ENCODE measurements at places on chromosomes 2 and 18.

GRCh38 chr2:43083710-43084698 is 142.4 kb downstream of the ZFP36L2 start:
- DNase-seq, result peak; percentile 86

GRCh38 chr2:96359866-96360265 is 24.3 kb downstream of the NCAPH start:
- DNase-seq, result no peak

DNA sequence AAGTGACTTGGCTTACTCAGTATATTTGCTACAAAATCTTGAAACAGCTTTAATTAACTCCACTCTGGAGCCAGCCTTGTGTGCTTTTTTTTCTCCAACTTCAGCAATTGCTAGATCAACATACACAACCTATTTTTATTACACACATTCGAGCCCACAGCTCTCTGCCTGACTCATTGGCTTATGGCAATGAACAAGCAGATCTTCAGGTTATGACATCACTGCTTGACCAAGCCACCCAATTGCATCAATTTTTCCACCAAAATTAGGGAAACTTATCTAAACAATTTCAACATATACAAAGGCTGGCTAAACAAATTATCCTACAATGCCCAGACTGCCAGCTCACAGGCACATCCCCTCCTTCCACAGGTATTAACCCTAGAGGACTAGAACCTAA is 39.6 kb upstream of the PDK1 start:
- DNase-seq, result no peak

GRCh38 chr2:183037553-183038340 is 510 bp downstream of the NCKAP1 start:
- DNase-seq, result peak; percentile 83

DNA sequence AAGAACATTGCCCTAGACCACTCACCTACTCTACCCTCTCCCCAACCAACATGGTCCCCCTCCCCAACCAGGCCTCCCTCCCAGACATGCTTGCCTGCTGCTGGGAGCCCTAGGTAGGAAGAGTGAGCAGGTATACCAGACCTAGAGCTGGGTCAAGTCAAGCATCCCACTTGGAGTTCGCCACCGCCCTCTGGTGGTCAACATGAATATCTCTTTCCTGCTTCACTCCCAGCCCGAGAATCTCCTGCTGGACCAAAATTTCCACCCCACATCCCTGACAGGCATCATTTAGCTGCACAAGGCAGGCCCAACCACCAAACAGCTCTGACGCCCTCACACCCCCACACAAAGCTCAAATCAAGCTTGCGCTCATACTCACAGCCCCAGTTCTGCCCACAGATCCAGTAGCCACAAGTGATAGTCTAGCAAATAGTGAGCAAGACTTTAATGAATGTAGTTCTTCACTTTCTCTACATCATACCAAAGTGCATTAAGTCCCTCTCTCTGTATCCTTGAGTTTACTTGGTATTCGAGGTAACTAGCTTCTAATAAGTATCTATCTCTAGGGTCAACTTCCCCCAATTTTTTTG is 116.0 kb downstream of the TNS1 start:
- DNase-seq, result peak; percentile 92

DNA sequence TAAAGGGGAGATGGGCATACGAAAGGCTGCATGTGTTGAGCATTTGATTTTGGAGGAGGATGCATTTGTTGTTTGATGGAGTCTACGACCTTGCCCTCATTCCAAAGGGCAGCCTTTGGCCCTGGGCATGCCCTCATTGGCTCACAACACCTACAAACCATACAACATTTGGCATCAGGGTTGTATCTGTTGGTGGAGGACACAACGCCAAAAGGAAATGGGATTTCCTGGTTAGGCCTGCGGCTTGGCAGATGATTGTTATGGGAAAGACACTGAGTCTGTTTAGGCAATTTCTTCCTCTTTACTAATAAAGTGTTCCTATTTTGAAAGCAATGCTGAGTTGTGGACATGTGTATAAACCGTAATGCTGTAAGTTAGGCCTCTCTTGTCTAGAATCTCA is 246.9 kb downstream of the LDLRAD4 start:
- DNase-seq, result peak; percentile 5

GRCh38 chr2:129301431-129301913 is 678.0 kb upstream of the RAB6C start:
- DNase-seq, result no peak

GRCh38 chr18:3931542-3932112 is 481.7 kb downstream of the TGIF1 start:
- no peak for DNase-seq

DNA sequence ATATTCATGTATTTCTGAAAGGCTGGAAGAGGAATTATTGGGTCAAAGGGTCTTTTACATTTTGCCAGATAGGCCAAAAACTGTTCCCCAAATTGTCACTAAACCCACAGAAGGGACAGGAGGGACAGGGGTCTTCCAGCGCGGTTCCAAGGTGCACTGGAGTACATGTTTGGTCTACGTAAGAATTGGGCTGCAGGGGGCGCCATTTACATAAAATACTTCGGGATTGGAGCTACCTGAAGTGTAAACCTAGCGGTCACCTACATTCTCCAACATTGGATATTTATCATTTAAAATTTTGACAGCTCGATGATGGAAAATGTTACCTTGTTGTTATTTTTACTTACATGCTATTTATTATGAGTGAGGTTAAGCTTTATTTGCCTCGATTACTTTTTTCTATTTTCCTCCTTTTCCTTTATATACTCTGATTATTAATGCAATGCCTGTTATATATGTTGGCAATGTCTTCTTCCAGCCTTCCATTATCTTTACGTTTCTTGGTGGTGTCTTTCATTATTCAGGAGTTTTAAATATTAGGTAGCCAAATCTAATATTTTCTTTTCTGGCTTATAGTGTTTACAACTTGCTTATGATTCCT is 43.0 kb upstream of the RAB6C start:
- DNase-seq, result no peak

- no peak for DNase-seq
These were observed 49.5 kb upstream of the SP3 start for GRCh38 chr2:174014699-174015070.

DNA sequence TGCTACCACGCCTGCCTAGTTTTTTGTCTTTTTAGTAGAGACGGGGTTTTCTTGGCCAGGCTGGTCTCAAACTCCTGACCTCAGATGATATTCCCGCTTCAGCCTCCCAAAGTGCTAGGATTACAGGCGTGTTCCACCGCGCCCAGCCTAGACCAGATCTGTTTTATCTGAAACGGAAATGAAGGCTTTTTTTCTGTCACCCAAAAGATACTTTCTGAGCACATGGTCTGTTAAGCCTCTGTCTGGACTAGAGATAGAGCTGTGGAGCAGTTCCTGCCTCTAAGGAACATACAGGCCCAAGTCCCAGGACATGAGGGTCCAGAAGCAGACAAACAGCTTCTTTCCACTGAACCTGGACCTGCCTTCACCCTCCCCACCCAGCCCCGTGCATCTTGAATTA is 43.6 kb upstream of the PTMA start:
- DNase-seq, result no peak

- DNase-seq, result peak; percentile 62
These were observed 59.5 kb downstream of the TNFRSF11A start for GRCh38 chr18:62384610-62385097.

DNA sequence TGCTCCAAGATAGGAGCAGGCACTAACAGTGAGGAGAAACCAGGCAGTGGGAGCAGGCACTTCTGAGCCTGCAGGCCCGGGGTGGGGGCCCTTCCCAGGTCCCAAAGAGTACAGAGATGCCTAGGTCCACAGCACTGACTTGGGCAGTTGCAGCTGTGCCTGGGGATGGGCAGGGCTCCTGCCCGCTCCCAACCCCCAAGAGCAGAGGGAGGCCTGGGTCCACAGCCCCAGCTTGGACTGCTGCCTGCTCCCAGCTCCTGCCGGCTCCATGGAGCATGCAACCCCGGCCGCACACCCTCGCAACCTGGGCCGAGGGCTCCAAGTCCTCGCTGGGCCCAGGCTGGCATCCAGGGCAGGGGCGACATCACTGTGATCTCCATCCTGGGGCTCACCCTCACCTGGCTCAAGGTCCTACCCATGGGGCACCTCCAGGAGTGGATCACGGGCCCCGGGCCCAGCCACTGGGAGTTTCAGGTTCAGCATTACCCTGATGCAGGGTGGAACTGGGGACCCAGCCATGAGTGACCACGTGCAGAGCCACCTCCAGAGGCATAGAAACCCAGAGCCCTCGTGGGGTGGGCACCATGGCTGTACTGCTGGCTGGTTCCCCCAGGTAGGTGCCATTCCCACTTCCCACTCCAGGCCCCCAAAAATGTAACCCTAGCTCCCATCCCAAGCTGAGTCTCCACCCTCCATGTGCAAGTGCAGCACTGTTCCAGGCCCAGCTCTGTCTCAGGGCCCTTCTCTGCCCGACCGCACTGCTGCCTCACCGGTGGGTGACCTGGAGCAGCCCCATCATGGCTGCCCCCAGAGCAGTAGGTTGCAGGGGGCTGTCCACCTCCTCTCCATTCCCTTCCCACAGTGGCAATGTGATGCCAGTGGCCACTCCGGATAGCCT is 325.6 kb downstream of the NR4A2 start:
- DNase-seq, result peak; percentile 59

- no peak for DNase-seq
These were observed 50.6 kb downstream of the ST3GAL5 start for GRCh38 chr2:85838181-85838580.

GRCh38 chr2:43041661-43042360 is 184.6 kb downstream of the ZFP36L2 start:
- peak; percentile 86 for DNase-seq

DNA sequence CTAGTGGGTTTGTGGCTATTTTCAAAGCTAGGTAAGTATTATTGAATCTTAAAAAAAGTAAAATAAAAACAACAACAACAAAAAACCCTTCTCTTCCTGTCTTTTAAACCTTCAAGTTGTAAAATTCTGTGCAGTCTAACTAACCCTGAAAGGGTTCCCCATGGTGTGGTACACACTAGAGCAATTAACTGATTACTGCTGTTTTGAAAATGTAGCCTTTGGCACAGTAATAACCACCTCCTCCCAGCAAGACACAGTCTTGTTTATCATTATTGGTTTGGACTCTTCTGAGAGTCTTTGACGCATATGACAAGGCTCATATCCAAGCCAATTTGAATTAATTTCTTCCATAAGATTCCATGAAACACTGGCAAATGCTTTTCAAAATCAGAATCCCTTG is 2184.6 kb upstream of the PIK3C3 start:
- DNase-seq, result no peak

GRCh38 chr18:78247615-78248289 is 731.9 kb upstream of the SALL3 start:
- DNase-seq, result no peak

Measured in posterior vena cava (tissue), 2 donors.